Esophagus squamous epithelium (tissue), 5 donors: ENCODE measurements at places on chromosomes 6 and 20. TPM values are rescaled to one million over a fixed set of nuclear protein-coding genes. Genes with fewer than 3 reads are reported as not detected.

VSX1 gene
- not detected for total RNA-seq

CD24 gene
- 1,390 TPM for total RNA-seq

NMBR gene
- total RNA-seq: not detected

SNAP91 gene
- total RNA-seq: not detected

CST9L gene
- total RNA-seq: not detected

MRPL2 gene
- 23.3 TPM for total RNA-seq

GLP1R gene
- total RNA-seq: not detected

SAPCD1 gene
- 0.45 TPM for total RNA-seq

WFDC5 gene
- total RNA-seq: 3.2 TPM

SPATS1 gene
- not detected for total RNA-seq

ADAT2 gene
- 12.0 TPM for total RNA-seq

PLCB4 gene
- total RNA-seq: 1.1 TPM

SEL1L2 gene
- total RNA-seq: not detected

EYS gene
- total RNA-seq: not detected
